ENCODE measurements at places on chromosomes 12 and 14. TPM values are rescaled to one million over a fixed set of nuclear protein-coding genes. Genes with fewer than 3 reads are reported as not detected.

DNA sequence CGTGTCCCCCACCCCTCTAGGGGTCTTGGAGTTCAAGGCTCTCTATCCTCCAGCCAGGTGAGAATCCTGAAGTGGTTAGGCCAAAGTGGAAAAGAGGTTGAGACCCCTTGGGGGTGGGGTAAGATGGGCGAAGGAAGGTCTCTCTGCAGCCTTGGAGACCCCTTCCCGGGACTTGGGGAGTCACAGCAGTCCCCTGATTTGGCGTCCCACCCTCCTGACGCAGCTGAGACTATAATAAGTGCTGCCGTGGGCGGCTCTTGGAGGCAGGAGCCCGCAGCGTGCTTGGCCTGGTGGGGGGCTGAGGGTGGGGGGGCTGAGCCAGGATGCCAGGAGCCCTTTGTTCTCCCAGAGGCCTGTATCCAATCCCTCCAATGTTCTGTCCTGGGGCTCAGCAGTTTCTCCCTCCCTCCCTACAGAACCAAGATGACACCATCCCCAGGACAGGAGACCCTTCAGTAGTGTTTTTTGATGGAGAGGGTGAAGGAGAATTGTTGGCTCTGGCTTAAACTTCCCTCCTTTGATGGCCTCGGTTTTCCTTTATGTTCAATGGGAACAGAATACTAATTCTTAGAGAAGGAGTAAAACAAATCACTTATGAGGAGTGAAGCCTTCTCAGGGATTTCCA lies 1.5 kb upstream of the AGAP2 start:
- H3K27me3 ChIP-seq, result peaks cover 40% of the 10 kb centered on the region
- H3K4me3 ChIP-seq, result no peak overlapping the region
- no peaks in the 10 kb centered on the region for H3K36me3 ChIP-seq
- DNase-seq, result no peak
- H3K4me1 ChIP-seq, result peaks cover 11% of the 10 kb centered on the region
- H3K27ac ChIP-seq, result no peak overlapping the region

GRCh38 chr14:50798048-50798421 lies 32.9 kb downstream of the NIN start:
- H3K27me3 ChIP-seq, result no peaks in the 10 kb centered on the region
- H3K4me1 ChIP-seq, result no peaks in the 10 kb centered on the region
- no peak overlapping the region for H3K27ac ChIP-seq
- H3K4me3 ChIP-seq, result no peak overlapping the region
- no peak for DNase-seq

DNA sequence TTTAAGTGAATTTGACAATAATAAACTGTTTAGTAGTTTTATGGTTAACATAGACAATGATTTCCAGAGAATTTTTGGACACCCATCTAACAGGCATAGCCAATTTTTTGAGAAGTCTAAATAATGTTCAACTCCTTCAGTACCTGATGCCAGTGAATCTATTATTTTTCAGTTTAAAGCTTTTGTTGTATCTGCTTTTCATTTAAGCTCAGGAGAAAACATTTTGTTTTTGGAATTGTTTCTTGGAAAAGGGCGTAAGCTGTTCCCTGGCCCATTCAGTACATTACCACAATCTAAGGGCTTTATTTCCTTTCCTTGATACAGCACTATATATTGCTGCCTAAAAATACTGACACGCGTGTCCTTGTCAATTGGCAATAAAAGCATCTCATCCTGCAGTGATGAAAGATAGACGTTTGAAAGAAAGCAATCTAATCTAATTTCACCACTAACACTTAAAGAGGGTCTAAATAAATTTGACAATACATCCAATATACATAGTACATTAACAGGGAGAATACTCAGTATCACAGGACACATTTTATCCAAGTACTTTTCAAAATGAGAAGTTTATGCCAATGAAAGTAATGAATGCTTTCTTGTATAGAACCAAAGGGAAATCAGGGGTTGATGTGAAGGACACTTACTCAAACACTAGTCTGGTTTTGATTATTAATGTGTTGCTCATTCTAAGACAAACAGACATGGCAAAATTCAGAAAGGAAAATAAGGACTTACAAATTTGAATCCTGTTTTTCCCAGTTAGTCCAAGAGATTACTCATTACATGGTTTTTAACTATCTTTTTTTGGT lies 104.2 kb upstream of the LGR5 start:
- H3K27ac ChIP-seq, result no peak overlapping the region
- H3K27me3 ChIP-seq, result no peaks in the 10 kb centered on the region
- no peaks in the 10 kb centered on the region for H3K36me3 ChIP-seq
- no peak for DNase-seq
- H3K4me1 ChIP-seq, result no peaks in the 10 kb centered on the region

Gene RDH16
- not detected for total RNA-seq

- H3K4me1 ChIP-seq, result no peaks in the 10 kb centered on the region
- no peak overlapping the region for H3K4me3 ChIP-seq
- no peak for DNase-seq
- H3K27me3 ChIP-seq, result no peaks in the 10 kb centered on the region
- H3K27ac ChIP-seq, result no peak overlapping the region
Observed at GRCh38 chr12:81296556-81297305, 218.9 kb downstream of the ACSS3 start.

DNA sequence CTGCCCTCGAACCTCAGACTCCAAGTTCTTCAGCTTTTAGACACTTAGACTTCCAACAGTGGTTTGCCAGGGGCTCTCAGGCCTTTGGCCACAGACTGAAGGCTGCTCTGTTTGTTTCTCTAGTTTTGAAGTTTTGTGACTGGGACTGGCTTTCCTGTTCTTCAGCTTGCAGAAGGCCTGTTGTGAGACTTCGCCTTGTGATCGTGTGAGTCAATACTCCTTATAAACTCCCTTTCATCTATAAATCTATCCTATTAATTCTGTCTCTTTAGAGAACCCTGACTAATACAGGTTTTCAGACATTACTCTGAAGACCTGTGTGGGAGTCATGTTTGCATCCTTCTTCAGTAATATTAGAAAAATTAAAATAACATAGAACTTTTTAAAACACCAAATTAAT lies 289.1 kb downstream of the RMST start:
- H3K36me3 ChIP-seq, result no peaks in the 10 kb centered on the region
- no peaks in the 10 kb centered on the region for H3K4me1 ChIP-seq
- no peak for DNase-seq
- H3K27ac ChIP-seq, result no peak overlapping the region

GRCh38 chr14:45610318-45610717 lies 357.3 kb upstream of the MIS18BP1 start:
- no peak overlapping the region for H3K4me3 ChIP-seq
- H3K27me3 ChIP-seq, result no peaks in the 10 kb centered on the region
- peak; percentile 42 for DNase-seq
- peak overlapping the region; percentile 54 for H3K27ac ChIP-seq
- H3K36me3 ChIP-seq, result no peaks in the 10 kb centered on the region
- peaks cover 13% of the 10 kb centered on the region for H3K4me1 ChIP-seq

DNA sequence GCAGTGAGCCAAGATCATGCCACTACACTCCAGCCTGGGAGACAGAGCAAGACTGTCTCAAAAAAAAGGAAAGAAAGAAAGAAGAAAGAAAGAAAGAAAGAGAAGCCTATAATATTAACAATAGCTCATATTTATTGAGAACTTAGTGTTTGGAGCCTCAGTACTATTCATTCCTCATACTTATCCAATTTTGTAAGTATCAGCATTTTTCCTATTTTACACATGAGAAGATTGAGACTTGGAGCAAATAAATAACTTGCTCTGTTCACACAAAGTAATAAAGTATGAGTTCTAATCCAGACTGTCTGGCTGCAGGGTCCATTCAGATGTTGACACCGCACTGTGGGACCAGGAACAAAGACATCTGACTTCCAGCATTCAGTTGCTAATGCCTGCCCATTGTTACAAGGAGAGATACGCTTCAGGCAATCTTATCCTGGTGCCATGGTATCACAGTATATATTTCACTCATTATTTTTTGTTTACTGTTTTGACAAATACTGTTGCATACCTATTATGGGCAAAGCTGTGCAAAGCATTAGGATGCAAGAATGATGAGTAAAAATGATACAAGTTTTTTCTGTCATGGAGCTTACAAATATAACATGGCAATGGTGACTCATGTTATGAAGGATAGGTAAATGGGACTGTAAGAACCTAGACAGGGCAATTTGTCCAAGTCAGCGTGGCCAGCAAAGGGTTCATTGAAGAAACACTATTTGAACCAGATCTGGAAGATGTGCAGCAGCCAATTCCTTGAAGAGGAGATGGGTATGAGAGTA lies 21.4 kb upstream of the TMTC2 start:
- no peak overlapping the region for H3K4me3 ChIP-seq
- no peaks in the 10 kb centered on the region for H3K36me3 ChIP-seq
- DNase-seq, result no peak
- peaks cover 23% of the 10 kb centered on the region for H3K4me1 ChIP-seq
- no peaks in the 10 kb centered on the region for H3K27me3 ChIP-seq

GRCh38 chr12:108855284-108856169 lies 1.9 kb downstream of the SSH1 start:
- peaks cover 34% of the 10 kb centered on the region for H3K4me1 ChIP-seq
- H3K4me3 ChIP-seq, result no peak overlapping the region
- H3K36me3 ChIP-seq, result no peaks in the 10 kb centered on the region
- peak overlapping the region; percentile 89 for H3K27ac ChIP-seq

DNA sequence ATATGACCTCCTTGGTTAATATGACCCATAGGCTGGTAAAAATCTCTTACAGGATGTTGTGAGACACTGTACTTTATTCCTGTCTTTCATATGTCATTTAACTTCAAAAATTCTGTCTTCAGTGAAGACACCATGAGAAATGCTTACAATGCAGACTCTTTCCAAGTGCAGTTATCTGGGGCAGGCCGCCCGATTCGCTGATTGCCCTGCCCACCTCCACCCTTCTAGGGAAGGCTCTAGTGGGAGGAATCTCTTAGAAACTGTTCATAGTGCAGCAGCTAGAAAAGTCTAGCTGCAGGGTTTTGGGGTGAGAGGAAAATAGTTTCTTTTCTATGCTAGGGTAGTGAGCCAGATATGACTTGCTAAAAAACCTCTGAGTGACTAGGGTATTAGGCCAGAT lies 15.0 kb upstream of the CIPC start:
- H3K27me3 ChIP-seq, result no peaks in the 10 kb centered on the region
- H3K36me3 ChIP-seq, result no peaks in the 10 kb centered on the region
- no peak overlapping the region for H3K4me3 ChIP-seq

Gene KRT3
- total RNA-seq, result not detected

All from thyroid gland (tissue), 4 donors.